ENCODE measurements at places on chromosomes 12 and 14.

- DNase-seq: no peak
These were observed 69.7 kb downstream of the CMAS start for GRCh38 chr12:22115711-22116110.

- DNase-seq: no peak
These were observed 55.8 kb downstream of the TNFAIP2 start for GRCh38 chr14:103179094-103179493.

GRCh38 chr12:7499636-7500035 is 3.9 kb downstream of the CD163 start:
- no peak for DNase-seq

DNA sequence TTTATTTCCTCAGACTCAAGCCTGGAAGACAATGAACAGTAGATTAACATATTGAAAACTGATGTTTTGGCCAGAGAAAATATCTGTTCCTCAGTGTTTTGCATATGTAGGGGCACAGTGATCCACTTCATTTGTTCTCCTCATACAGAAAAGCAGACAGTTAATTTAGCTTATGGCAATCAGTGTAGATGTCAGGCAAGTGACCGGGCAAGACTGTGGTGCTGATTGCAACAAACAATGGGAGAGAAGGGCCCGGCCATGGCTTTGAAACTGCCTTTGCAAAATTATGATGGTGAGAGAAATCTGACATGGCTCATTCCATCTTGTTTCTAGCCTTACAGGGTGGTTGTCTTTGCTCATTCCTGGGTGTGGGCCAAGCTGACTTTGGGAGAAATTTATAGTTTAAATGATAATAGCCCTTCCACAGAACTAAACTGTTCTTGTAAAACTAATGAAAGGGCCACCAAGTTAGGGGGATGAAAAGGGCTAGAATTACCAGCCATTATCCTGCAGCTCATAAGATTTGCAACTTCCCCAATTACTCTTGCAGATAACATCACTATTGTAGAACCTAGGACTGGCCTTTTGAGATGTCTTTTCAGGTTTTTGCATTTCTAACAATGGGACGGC is 220.3 kb downstream of the KTN1 start:
- DNase-seq: no peak

DNA sequence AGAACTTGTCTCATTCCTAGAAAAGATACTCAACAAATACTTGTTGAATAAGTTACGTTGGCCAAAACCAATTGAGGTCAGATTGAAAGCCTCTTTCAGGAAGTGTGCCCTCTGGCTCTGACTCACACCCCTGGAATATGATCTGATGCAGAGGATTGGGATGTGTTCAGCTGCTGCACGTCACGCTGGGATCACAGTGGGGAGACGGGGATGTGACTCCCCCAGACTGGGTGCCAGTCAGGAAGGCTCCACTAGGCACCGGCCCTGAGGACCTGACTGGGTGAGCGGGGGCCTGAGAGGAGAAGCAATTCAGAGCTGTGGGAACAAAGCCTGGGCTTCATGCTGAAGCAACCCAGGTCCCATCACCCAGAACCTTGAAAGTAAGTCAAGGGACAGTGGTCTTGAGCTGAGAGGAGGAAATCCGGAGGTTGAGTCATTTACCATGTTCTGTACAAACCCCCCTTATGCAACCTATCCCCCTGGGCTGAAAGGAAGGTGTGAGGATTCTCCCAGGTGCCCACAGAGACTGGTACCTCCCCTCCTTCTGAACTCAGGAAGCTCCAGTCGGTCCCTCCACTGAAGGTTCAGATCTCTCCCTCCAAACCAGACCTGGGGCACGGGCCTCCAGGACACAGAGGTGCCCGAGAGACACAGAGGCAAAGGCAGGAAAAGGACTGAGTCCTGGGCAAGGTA is 3.9 kb downstream of the CEBPE start:
- no peak for DNase-seq

DNA sequence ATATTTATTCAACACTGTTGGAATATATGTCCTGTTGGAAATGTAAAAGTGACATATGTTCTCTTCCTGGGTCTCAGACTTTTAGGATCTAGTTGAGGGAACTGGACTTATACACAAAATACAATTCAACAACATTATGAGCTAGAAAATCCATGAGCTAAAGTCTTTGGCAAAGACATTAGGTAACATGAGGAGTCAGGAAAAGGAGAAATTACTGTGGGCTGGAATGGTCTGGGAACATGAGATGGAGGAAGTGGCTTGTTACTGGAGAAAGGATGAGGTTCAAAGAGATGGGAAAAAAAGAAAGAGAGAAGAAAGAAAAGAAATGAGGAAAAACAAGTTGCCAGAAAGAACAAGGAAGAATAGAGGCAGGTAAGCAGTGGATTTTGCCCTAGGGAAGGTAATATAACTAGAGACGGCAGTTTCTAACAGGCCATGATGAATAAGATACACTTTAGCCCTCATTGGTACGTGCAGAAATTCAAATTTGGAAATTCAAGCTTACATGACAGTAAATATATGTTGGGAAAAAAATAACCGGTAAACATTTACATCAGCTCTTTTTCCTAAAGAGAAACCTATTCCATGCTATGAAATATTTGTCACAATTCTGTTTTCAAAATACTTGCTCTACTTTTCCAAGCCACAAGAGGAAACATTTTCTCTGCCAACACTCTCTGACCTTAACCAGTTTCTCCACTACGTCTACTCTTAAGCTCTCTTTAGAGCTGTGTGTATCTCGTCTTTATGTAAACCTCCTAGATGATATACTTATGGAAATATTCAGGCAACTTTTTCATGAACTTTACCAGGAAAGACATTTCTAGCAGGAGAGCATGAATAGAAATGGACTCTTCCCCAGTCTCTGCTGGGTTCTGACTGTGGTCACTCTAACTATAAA is 268.8 kb upstream of the BTG1 start:
- DNase-seq: no peak

DNA sequence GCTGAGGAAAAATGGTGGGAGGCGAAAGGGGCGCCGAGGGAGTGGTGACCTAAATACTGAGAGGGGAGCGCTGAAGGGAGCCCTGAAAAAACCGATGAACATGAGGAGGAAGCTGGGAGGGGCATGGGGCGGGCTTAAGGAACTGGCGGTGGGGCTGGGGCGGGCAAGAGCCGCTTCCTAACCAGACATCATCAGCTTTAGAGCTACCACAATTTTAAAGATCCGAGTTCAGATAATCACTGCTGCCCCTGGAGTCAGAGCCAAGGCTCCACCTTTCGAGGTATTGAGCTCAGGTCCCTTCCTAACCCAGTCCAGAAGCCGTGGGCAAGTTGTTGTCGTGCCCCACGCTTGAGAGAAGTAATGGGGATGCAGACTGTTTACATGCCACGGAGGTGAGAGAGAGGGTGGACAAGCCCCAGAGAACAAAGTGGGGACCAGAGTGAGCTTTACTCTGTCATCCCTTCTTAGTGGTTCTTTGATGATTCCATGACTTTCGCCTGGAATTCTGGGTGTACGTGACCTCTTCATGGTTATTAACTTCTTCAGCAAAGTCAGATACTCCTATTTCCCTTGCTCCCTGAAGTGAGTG is 393 bp downstream of the ORMDL2 start:
- DNase-seq: no peak

DNA sequence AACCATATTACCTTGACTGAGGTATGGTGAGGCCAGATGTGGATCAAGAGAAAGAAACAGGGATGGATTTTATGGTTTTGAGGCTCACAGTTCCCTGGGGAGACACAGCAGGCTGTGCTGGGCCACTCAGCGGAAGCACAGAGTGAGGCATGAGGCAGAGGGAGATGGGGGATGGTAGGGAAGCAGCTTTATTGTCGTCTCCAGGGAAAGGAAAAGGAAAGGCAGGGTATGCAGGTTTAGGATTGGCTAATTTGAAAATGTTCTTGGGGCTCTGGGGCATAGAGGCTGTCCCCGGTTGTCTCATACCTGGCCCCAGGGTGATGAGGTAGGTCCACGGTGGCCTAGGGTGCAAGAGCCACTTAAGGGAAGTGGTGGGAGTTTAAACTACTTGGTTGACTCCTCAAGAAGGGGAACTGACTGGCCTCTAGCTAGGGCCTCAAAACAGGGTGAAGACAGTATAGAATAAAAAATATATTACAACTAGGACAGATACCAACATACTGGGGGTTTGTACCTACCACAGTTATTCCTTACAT is 322.8 kb downstream of the RGS6 start:
- no peak for DNase-seq

DNA sequence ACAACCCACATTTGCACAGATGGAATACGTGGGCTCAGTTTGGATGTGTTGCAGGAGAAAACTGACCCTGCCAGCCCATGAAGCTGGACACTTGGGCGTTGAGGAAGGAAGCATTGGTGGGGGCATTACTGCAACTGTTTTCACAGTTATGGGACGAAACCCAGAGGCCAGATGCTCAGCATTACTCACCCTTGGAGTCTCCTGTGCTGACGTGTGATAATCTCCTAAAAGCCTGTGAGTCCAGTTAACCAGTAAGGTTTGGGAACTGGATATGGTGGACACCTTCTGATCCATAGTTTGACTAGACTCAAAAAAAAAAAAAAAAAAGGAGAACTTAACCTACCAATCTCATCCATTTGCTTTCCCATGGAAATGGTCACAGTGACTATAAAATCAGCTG is 52.8 kb upstream of the EGLN3 start:
- DNase-seq: no peak

GRCh38 chr12:23670684-23671083 is 278.8 kb downstream of the SOX5 start:
- no peak for DNase-seq

- no peak for DNase-seq
These were observed 253.4 kb upstream of the SFSWAP start for GRCh38 chr12:131457331-131458047.

- DNase-seq: no peak
These were observed 51.9 kb downstream of the DAAM1 start for GRCh38 chr14:59240356-59240755.

DNA sequence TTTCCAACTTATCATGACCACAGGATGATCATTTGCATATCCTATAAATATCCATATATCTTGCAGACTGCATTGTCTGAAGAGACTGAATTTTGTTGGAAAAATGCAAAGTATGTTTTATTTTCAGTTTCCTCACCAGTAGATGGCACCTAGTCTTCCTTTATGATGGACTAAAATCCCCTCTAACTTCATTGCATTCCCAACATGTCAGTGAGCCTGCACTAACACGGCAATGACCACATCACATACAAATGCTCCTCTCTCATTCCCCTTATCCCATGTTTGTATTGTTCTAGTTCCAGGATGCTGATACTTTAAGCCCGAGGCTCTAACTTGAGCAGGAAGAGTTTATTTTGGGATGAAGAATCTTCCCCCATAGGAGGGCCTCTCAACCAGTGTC is 24.7 kb upstream of the MYBPC1 start:
- DNase-seq: no peak

GRCh38 chr14:79062226-79062625 is 892.1 kb downstream of the NRXN3 start:
- no peak for DNase-seq

DNA sequence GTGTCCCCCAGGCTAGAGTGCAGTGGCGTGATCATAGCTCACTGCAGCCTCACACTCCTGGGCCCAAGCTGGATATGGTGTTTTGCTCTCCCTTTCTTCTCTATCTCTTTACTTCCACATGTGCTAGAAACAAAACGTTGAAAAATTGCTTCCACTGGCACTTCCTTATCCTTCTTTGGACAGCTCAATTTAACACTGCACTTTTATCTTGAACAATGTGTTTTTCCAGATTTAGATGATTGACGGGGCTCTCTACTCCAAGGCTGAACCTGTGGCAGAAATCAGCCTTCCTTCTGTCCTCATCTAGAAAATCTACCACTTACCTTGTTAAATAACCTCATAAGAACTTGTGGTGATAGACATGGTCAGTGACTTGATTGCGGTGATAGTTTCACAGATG is 165.1 kb downstream of the DAD1 start:
- no peak for DNase-seq

DNA sequence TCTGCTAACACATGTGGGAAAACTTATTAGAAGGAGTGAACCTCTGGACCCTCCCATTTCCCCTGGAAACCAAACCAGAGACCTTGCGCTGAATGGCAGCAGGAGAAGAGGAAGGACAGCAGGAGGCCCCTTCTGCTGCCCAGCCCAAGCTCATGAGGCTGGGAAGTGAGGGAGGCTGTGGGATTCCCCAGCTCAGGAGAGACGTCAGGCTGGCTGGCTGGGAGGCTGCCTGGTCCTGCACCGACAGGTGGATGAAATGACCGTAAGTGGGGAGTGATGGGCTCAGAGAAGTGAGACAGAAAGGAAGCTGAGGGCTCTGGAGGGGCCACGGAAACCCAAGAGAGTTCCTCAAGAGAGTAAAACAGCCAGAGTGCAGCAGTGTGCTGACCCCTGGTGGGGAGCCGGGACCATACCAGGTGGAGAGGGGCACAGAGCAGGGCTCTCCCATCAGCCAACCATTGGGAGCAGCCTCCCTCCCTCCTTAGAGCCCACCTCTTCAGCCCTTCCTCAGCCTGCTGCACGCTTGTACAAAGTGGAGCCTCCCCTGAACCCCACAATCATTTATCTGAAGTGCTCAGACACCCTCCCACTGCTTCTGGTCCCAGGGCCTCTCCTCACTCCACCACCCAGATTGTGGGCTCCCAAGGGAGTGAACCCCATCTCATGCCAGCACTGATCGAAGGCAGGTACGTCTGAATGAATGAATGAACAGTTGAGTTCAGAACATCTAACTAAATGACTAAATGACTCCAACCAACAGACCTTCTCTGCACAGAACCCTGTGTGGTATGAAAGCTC is 14.0 kb downstream of the TAMALIN start:
- peak; percentile 46 for DNase-seq

DNA sequence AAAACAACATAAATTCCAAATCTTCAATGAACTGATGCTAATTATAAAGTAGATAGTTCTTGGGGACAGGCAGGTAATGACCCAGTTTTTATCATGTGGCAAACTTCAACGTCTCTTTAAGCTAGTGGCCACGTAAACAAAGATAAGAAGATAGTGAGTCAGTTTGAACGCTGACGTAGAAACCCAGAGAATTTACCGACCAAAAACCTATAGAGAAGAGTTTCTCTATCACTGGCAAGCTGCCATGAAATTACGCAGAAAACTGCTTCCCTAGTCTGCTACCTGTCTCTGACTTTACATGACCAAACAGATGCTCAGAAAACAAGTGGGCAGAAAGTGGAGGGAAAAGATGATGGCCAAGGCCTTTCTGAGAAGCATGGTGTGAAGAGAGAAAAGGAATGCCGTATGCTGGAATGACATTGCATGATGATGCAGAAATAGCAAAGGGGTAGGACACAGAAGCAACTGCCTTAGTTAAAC is 136.3 kb downstream of the ITPR2 start:
- DNase-seq: no peak

DNA sequence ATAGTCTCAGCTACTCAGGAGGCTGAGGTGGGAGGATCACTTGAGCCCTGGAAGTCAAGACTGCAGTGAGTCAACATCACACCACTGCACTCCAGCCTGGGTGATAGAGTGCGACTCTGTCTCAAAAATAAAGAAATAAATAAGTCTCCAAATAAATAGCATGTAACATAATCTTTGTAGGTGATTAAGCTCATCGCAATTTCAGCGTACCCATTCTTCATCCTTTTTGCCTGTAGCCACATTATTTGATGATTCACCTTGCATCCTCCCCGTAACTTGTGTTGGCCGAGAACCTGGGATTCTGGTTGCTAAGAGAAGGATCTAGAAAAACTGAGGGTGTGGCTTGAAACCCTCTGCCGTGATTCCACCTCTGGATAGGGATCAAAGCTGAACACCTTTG is 115.1 kb downstream of the GALC start:
- DNase-seq: no peak

All from NCI-H524 treated with DMSO at 0.1 percent for 48 hours (cell line).